Activated CD4-positive, alpha-beta T cell treated with anti-CD3 and anti-CD28 coated beads, Interleukin-2, amount 50 U/mL, for 4 hours (primary cell): ENCODE measurements at places on chromosomes 6 and 20.

DNA sequence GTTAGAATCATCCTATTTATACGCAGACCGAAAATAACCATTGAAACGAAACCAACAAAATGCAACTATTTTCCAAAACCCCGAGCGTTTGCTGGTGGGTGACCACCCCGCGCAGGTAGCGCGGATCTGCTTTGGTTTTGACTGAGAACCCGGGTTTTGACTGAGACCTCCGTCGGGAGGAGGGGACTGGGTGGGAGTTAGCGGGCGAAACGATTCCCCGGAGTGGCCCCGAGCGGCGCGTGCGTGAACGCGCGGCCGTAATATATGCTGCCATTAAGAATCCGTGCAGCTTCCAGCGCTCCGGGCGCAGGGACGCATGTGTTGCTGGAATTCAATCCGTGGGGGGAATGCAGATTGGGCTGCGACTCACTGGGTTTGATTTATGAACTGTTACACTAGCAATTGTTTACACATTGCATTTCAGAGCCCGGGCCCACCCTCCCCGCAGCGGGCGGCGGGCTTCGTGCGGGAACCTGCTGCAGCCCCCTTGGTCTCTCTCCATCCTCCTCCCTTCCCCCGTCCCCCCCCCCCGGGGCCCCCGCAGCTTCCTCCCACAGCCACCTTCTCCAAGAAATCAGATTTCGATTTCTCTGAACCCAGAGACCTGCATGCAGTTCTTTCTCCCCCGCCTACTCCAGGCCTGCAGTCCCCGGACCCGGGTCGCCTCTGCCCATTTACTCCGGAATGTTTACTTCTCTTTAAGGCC lies 9.9 kb downstream of the NRN1 start:
- no peak for DNase-seq

DNA sequence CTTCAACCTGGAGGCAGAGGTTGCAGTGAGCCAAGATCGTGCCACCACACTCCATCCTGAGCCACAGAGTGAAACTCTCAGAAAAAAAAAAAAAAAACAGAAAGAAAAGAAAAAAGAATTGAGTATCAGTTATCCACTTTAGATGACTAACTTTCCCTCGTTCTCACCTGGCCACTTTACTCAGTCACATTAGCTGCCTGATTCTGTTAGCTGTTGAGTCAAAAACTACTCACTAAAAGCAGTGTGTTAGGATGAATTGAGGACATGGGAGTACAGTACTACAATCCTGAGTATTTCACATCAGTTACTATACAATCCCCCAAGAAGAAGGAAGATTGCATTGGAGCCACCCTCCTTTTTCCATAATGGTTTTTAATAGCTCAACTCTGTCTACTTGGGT lies 114.6 kb downstream of the ADAT2 start:
- no peak for DNase-seq

DNA sequence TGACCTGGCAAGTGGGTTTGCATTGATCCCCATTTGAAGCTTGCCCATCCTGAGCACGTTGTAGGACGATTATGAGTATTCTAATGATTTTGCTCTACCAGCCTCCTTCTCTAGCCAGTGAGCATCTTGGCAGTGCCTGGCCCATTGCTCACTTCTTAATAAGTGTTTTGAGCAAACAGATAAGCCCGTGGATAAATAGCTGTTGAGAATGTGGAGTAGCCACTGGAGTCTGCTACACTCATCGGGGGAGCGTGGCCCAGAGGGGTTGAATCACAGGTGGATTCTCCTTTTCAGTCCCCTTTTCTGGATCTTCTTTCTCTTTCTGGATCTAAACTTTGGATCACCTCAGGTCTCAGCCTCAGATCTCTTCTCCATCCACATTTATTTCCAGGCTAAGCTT lies 15.9 kb upstream of the EDN3 start:
- no peak for DNase-seq

DNA sequence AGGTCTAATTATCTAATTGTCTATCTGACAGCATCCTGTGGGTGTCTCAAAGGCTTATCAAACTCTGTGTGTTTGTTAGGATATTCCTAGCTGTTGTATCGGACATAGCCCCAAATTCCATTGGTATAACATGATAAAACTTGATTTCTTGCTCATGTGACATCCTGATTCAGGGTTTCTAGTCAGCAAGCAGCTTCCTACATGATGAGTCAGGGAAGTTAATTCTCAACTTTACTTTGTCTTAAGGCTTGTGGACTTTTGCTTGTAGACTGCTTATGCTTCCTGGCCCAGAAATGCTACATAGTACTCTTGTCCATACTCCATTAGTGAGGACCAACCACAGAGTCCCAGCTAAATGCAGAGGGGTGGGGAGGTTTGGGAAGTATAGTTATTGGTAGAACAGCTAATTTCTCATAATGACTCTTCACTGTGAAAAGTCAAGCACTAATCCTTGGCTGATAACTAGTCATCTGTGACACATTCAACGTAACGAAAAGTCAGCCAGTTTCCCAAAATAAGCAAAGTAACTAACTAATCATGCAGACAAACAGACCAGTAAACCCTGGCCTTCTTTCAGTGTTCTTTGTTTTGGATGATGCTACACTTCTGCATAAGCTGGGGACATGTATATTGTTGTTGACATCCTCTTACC lies 25.8 kb downstream of the NKAIN2 start:
- DNase-seq: no peak

- no peak for DNase-seq
Observed at GRCh38 chr20:44357555-44358125, 2.1 kb downstream of the HNF4A start.

GRCh38 chr20:49252556-49253350 lies 25.1 kb downstream of the ZNFX1 start:
- no peak for DNase-seq
